ENCODE measurements at places on chromosomes 1 and 21. TPM values are rescaled to one million over a fixed set of nuclear protein-coding genes. Genes with fewer than 3 reads are reported as not detected.

GRCh38 chr21:42679319-42680057 is 26.1 kb downstream of the PDE9A start:
- DNase-seq = no peak

DNA sequence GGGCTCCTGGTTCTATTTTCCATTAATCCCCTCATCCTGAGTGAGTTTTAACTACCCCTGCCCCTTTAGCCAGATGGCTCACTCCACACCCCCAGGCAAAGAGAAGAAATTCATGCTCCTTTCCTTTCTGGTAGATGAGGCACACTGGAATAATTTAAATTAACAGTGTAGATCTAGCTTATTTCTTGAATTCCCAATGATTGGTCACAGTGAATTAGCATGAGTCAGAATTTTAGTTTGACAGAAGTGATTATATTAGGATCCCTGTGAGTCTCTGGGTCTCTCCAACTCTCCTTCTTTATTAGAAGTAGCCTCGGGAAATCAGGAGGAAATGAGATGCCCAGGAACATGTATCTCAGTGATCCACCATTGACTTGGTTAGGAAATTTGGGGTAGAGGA is 103.1 kb upstream of the KAZN start:
- DNase-seq = no peak

- peak; percentile 70 for DNase-seq
These were observed 430 bp downstream of the RBM15 start for GRCh38 chr1:110339407-110340206.

DNA sequence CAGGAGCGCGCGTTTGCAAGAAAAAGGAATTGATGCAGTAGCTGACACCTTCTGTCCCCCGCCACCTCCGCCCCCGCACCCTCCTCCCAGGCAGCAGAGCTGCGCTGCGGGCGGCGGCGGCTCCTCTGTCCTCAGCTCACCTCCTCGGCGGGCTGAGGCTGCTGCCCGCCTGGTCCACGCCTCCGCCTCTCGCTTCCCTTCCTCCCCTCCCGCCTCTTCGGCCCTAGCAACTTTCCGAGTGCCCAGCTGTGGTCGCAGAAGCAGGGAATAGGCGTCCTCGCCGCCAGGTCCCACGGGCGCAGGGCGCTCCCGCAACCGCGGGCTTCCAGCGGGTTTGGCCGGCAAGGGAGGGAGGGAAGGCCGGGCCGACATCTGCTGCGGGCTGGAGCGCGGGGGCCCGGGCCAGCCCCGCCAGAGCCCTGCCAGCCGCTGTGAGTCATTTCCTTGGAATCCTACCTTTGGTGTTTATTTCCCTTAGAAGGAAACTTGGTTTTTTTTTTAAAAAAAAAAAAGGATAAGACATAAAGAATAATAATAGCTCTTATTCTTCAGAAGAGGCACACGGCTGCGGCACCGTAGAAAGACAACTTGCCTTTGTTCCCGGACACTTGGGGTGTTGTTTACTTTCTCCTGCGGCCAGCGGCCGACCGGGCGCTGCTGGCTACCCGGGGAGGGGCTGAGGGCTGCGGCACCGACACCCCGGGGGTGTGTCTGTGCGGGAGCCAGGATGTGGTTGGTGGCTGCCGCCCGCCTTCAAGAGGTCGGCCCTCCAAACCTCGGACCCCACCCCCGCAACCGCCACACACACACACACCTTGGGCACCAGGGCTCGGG is 1.1 kb downstream of the SERTAD4 start:
- DNase-seq = peak; percentile 60

- DNase-seq = no peak
These were observed 316.9 kb downstream of the VAV3 start for GRCh38 chr1:107648071-107648470.

DNA sequence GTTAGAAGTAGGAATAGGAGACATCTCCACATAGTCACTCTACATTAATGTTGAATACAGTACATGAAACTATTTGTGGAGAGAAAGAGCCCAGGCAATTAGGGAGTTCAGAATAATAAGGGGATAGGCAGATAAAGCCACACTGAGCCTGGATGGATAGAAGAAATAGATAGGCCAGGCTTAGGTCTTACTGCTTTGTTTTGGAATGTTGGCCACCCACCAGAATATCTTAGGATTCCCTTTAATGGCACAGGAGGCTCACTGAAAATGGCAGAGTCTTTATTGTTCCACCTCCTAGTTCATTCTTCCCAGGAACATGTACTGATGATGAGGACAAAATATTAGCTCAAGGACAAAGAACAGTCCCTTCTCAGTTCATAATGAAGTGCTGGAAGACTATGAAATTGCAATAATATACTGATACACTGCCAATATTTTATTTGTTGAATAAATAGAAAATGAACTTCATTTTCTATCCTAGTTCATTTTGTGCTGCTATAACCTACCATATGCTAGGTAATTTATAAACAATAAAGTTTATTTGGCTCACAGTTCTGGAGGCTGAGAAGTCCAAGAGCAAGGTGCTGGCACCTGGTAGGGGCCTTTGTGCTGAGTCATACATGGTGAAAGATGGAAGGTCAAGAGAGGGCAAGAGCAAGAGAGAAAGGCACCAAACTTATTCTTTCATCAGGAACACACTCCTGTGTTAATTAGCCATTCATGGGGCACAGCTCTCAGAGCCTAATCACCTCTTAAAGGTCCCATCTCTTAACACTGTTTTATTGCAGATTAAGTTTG is 87.3 kb downstream of the TBX15 start:
- DNase-seq = no peak

GRCh38 chr1:112505400-112505785 is 3.4 kb upstream of the WNT2B start:
- no peak for DNase-seq

TGFB2 gene
- total RNA-seq = 40.1 TPM

DNA sequence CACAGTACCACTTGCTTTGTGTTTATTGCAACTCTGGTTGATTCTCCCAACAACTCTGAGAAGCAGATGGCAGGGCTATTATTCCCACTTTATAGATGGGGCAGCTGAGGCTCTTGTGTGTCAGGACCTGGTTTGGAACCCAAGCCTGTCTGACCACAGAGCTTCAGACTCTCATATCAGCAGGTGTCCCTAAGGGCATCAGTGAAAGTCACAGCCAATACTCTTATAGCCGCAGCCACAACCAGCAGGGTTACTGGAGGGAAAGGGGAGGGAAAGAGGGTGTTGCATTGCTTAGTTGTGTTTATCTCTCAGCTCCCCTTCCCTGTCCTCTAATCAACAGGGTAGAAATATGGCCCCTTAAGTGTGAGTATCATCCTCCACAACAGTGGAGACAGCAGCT is 304.0 kb downstream of the RRAGC start:
- no peak for DNase-seq

- no peak for DNase-seq
These were observed 115.7 kb downstream of the CENPF start for GRCh38 chr1:214718724-214719123.

ARHGEF16 gene
- 7.6 TPM for total RNA-seq

KRTAP13-4 gene
- not detected for total RNA-seq

PTAFR gene
- total RNA-seq = 1.3 TPM

- DNase-seq = peak; percentile 14
These were observed 36.8 kb upstream of the RALGPS2 start for GRCh38 chr1:178688244-178688643.

- no peak for DNase-seq
These were observed 185.7 kb downstream of the HIVEP3 start for GRCh38 chr1:41733021-41733420.

DNA sequence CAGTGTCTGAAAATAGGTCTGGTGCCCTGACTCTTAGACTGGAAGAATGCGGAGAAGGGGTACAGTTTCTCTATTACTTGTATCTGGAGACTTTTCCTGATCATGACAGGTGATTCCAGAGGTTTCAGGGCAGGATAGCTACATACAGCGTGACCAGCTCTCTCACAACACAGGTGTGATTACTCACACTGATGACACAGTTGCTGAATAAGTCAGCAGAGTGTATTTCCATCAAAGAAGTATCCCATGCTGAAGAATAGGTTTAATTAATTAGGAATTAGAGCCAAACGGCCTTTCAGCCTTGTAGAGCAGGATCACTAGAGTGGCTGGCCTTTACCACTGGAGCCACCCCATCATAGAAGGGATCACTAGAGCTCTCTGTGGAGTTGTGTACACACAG is 298.6 kb downstream of the LMX1A start:
- DNase-seq = no peak

GRCh38 chr21:35503671-35504070 is 454.6 kb upstream of the RUNX1 start:
- DNase-seq = peak; percentile 57

GRCh38 chr1:225460737-225461532 is 33.1 kb upstream of the LBR start:
- DNase-seq = no peak

SLC9A1 gene
- 6.4 TPM for total RNA-seq

GRCh38 chr1:201064806-201065205 is 41.3 kb upstream of the KIF21B start:
- DNase-seq = no peak

CDA gene
- not detected for total RNA-seq

INKA2 gene
- total RNA-seq = 17.7 TPM

DNA sequence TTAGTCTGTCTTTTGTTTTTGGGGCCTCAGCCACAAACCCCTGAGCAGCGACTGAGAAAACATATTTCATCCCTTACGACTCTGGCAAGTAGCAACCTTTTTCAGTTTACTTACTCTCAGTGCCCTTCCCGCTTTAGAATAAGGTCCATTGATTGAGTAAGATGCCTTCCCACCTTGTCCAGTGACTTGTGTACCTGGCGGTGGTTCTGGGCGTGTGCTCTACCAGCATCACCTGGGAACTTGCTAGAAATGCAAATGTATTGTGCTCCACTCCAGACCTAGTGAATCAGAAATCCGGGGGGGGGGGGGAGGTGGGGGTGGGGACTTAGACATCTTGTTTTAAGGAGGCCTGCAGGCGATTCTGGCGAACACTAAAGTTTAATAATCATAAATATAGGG is 72.1 kb downstream of the S1PR1 start:
- DNase-seq = no peak

GJC2 gene
- total RNA-seq = 5.5 TPM

ADAM30 gene
- not detected for total RNA-seq

BMP8A gene
- 0.51 TPM for total RNA-seq

GRCh38 chr1:111620441-111620971 is 917 bp downstream of the RAP1A start:
- DNase-seq = no peak

CELA3B gene
- not detected for total RNA-seq

PRAMEF15 gene
- total RNA-seq = not detected

DNA sequence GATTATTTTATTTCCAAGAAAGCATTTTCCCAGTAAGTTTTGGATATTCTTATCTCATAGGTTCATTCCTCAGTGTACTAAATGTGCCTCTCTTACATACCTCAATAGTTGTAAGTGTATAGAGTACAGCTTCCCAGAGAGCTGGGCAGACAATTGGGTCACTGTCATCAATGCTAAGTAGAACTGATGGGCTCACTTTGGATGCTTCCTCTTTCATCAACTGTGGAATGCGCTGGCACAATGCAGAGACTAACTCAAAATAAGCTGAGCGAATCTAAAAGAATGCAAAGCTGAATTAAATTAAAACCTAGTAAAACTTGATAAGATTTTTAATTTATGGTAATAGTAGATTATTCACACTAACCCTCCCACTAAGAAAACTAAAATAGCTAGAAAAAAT is 21.5 kb downstream of the LTN1 start:
- DNase-seq = no peak

SLAMF9 gene
- total RNA-seq = not detected

- no peak for DNase-seq
These were observed 63.0 kb downstream of the HLX start for GRCh38 chr1:220942278-220942677.

- no peak for DNase-seq
These were observed 42.7 kb downstream of the OLIG1 start for GRCh38 chr21:33112681-33113080.

TMEM82 gene
- total RNA-seq = not detected

DNA sequence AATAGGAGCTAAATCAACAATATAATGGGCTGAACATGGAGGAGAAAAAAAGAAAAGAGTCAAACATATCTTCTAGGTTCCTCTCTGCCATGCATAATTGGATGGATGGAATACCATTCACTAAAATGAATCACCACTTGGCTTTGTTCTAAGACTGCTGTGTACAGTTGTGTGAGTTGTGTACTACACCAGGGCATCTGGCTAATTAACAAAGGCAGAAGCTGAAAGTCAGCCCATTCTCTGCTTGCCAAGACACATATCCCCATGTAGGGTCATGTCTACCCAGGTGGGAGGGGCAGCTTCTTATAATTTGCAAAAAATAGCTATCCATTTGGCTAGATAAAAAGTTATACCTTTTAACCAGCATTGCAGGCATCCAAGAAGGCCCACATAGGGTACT is 21.0 kb downstream of the JUN start:
- DNase-seq = no peak

All from tongue (tissue), 3 donors.